ENCODE measurements at places on chromosomes 4 and X. TPM values are rescaled to one million over a fixed set of nuclear protein-coding genes. Genes with fewer than 3 reads are reported as not detected.

GRCh38 chr4:158422546-158422945 is 99.1 kb upstream of the RXFP1 start:
- DNase-seq: no peak

CNGA2 gene
- not detected for total RNA-seq

GRCh38 chrX:56402207-56402606 is 161.2 kb upstream of the UBQLN2 start:
- DNase-seq: no peak

GAGE12H gene
- not detected for total RNA-seq

GRCh38 chr4:128869776-128870509 is 60.4 kb downstream of the JADE1 start:
- DNase-seq: no peak

DNA sequence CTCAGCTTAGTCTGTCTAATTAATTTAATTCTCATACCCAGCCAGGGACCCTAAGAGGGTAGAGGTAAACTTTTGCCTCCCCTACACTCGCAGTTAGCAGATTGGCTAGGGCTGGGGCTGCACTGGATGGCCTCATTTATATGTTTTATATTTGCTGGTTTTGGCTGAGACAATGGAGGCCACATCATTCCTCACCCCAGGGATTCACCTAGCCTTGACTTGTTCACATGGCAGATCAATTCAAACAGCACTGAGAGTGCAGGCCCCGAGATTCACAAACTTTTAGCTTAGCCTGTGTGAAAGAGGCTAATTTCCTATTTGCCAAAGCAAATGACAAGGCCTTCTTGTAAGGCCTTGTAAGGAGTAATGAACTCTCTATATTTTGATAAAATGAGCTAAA is 844.4 kb downstream of the ARAP2 start:
- no peak for DNase-seq

RASGEF1B gene
- total RNA-seq: 7.9 TPM

DNA sequence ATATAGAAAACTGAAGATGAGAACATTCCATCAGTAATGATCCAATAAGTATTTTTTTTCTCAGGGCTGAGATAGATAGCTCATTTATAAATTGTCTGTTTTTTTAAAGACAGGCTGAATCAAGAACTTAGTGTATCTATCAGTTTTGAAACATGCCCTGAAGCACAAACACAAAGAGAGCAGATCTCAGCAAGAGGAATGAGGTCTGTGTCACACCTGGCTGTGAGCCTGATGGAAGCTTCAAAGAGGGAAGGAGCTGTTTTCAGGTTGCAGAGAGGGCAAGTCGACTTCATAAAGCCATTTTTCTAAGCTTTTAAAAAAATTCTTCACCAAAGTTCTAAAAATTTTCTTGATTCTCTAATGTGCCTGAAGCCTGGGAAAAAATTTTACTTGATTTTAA is 434.9 kb downstream of the PDGFC start:
- DNase-seq: no peak

DNA sequence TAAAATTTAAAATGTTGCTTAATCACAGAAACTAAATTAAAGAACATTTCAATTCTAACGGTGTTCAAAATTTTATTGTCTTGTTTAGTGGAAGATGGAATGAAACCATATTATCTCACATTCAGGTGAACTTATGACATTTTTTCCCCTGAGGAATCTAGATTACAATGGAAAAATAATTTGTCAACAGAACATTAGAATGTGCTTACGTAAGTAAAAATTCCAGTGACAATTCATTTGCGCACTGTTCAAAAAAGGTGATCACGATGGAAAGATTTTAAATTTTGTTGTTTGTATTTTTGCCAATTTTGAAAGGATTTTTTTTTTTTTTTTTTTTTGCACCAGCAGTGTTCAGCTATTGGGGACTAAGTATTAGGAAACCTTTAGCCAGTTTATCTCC is 23.3 kb upstream of the SORBS2 start:
- DNase-seq: no peak

DNA sequence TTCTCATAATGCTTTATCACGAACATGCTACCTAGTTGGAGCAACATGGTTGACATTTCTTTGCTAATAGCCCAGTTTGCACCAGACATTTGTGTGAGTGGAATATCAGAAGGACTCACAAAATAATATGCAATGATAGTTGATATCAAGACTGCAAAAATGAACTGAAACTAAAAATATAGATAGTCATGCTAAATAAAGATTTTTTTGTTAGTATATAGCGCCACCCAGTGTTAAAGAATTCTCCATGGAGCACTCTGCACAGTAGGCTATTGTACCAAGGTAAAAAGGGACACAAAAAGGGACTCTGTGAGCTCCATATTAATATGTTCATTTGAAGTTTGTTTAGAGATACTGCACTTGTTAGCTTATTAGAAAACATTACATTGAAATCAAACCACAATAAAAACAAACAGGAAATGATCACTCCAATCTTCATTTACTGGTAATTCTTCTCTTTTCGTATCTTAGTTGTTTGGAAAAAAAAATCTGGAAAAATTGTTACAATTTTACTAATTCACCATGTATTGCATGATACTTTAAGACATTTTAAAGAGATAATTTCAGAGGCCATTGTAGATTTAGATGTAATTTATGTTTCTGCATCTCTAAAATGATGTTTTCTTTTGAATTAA is 1509.6 kb downstream of the ADGRL3 start:
- no peak for DNase-seq

SHROOM3 gene
- total RNA-seq: not detected

DNA sequence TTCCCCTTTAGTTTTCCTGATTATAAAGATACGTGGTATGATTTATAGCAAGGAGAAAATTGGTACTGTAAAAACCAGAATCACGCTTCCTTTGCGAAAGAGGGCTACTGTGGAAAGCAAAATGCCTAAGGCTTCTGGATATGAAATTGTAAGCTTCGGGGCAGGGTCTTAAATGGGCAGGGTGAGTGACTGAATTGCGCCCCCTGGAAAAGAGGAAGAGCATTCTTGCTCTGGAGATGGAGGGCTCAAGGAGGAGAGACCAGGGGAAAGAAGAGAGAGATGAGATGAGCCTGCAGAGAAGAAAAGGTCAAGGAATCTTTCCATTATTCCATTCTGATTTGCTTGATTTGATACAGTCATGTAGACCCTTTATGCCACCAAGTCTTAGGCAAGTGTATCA is 13.1 kb upstream of the ETNPPL start:
- no peak for DNase-seq

DNA sequence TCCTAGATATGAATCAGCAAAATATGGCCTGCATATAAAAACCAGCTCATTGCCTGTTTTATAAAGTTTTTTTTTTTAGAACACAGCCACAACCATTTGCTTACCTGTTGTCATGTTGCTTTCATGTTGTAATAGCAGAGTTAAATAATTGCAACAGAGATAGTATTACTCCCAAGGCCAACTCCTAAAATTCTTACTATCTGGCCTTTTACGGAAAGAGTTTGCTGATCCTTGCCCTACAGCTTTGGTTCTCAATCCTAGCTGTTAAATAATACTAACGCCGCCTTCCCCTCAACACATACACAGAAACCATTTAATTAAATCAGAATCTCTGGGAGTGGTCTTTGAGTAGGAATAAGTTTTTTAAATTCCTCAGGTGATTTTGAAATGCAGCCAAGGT is 231.3 kb upstream of the TET2 start:
- no peak for DNase-seq

DNA sequence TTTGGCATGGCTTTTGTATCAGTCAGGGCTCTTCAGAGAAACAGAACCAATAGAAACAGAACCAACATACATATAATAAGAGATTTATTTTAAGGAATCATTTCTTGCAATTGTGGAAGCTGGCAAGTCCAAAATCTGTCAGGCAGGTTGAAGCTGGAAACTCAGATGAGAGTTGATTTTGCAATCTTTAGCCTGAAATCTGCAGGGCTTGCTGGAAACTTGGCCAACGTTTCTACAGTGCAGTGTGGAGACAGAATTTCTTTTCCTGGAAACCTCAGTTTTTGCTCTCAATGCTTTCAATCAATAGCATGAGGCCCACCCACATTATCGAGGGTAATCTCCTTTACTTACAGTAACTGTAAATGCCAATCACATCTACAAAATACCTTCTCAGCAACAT is 45.4 kb downstream of the COMMD8 start:
- DNase-seq: no peak

GRCh38 chr4:151908201-151908600 is 147.4 kb upstream of the GATB start:
- no peak for DNase-seq

DNA sequence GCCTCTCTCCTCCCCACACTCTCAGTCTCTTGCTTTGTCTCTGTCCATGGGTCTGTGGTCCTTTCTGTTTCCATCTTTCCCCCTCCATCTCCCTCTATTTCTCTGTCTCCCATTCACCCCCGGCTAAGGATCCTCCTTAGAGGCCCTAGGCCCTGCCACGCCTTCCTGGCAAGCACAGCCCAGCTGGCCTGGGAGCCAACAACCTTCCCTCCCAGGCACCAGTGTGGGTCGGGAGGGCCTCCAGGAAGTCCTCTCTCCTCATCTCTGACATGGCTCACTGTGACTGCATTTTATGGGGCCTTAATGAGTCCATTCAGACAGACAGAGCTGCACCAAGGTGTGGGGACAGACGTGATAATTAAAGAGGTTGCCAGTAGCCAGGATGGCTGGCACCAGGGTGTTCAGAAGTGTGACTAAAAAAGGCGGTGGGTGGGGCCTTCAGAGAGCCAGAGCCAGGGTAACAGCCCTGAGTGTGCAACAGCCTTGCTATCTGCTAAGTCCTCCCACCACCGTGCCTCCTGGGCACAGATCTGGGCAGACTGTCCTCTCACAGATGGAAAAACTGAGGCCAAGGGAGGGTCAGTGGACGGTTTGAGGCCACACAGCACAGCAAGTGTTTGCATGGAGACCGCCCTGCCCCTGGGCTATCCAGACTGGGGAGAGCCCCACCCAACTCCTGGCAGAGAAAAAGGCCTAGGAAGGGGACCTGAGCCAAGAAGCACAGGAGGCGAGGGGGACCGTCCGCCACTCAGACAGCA is 31.5 kb downstream of the BLOC1S4 start:
- no peak for DNase-seq

DNA sequence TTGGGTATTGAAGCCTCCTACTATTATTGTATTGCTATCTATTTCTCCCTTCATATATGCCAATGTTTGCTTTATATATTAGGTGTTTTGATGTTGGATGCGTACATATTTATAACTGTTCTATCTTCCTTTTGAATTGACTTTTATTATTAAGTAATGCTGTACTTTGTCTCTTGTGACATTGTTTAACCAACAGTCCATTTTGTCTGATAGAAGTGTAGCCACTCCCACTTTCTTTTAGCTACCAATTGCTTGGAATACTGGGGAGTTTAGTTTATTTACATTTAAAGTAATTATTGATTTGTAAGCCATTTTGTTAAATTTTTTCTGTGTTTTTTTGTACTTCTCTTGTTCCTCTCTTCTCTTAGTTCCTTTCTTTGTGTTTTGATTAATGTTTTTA is 195.9 kb downstream of the GC start:
- DNase-seq: no peak

DNA sequence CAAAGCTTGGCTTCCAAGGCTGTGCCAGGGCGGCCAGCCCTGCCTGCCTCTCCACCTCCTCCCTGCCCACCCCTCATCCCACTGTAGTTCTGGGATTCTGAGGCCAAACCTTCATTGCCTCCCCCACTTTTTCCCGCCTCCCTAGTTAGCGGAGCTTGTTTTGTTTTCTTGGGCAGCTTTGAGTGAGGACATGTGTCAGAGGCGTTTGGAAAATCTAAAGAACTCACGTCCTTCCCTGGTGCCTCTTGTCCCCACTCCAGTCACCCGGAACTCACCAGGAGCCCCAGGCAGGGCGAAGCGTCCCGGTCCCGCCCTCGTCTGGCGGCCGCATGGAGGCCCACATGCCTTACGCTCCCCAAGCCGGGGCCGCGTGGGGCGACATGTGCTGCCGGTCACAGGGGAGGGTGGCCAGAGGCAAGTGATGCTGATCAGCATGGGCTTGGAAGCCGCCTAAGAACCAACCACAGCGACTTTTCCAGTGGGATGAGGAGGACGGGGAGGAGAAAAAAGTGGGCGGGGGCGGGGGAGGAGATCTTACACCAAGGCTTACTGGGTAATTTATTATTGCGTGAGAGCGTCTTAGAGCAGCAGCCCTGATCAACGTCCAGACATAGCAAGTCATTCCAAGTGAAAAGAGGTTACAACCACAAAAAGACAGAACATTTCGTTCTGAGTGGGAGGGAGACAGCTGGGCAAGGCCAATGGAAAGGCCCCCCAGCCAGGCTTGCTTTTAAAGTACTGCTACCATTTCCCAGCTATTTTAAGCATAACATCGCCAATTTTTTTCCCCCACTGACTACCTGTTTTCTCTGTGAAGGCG is 48.5 kb downstream of the PRPS1 start:
- peak; percentile 43 for DNase-seq

DNA sequence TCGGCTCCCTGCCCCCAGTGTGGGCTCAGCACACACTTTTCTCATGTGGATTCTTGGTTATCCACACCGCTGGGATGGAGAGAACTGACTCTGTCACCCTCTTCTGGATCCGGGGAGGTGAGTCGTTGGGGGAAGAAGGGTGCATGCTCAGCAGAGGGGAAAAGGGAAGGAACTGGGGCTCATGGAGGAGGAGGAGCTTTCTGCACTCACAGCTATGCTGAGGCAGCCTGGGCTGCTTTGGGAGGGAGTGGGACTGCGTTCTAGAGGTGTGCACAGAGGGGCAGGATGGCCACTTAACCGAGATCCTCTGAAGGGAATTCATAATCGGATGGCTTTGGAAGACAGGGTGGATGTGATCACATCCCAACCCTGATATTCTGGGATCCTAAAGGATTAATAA is 51.6 kb downstream of the RTL5 start:
- DNase-seq: no peak

Measured in T-cell (primary cell).